ENCODE measurements at places on chromosomes 12 and 14.

DNA sequence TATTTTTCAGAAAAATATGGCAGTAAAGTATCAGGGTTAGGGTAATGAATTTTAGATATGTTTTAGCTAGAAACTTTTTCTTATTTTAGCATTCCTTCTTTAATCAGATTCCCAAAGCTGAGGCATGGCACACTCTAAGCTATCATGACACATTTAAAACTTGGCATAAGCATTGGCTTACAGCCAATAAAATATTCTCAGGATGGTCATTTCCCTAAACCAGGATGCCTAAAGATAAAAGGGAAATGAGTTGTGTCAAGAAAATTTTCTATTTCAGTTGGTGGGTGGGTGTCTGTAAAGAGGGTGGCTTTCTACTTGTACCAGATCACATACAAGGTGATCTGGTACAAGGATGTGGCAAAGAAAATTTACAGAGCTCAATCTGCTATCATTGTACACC lies 47.8 kb downstream of the PEBP1 start:
- no peak for DNase-seq

- DNase-seq = no peak
Measured at GRCh38 chr14:64053694-64054669, 201.2 kb downstream of the SYNE2 start.

DNA sequence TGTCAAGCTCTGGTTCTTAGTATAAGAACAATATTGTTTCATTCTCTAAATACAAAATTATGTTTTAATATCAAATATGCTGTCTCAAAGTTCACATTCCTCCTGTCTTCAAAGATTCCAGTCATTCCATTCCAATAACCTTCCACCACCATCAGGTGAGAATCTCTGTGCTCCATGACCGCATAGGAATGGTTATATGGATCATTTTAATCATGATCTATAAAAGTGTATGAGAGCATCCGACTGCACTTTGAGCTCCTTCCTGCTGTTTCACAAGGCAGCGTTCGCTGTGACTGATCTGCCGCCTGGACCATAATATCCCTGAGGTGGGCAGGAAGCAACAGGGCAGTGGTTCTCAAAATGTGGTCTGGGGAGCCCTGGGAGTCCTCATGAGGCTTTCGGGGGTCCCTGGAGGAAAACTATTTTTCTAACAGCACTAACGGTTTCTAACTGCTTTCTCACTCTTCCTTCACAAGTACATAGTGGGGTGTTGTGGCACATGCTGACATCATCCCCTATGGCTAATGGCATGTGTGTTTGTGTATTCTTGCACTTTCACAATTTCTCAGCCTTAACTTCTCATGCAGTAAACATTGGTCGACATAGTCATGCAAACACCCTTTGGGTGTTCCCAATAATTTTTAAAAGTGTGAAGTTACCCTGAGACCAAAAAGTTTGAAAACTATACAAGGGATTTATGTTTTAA lies 137.4 kb downstream of the ANO2 start:
- DNase-seq = no peak

DNA sequence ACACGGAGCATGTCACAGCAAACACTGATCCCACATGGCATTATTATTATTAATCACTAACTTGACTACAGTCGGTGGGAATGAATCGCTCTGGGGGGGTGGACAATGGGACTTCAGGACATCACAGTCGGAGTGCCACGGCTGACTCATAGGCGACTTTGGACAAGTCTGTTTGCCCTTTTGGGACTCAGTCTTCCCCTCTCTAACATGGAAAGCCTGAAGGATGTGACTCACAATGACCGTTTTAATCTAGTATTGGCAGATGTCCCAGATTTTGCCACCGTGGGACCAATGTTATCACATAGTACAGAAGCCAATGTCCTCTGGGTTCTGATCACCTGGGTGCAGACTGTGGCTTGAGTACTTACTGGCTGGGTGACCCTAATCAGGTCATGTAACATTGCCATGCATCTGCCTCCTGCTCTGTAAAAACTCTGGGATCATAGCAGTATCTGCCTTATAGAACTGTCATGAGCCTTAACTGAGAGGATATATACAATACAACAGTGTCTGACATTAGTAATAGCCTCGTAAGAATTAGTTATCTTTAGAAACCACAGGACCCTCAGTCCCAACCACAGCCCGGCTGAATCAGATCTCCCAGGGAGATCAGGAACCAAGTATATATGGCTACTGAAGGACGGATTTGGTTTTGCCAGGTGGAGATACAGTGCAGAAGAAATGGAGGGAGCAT lies 362.6 kb downstream of the BCL11B start:
- no peak for DNase-seq

DNA sequence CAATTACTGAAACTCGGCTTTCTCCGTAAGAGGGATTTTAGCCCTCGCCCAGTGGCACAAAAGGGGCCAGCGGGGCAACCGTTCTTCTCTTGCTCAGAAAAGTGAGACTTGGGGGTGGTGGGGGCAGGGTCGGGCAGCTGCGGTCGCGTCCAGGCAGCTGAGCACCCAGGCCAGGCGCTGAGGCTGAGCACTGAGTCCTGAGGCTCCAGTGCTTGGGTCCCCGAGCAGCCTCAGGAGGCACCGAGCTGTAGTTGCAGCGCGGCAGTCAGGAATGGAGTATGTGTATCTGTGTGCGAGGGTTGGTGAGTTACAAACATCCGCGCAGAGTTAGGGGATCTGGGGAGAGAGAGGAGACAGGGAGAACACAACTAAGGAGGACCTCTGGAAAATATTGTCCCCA lies 4.1 kb upstream of the HOXC6 start:
- no peak for DNase-seq

GRCh38 chr14:78790271-78790670 lies 620.1 kb downstream of the NRXN3 start:
- peak; percentile 42 for DNase-seq

GRCh38 chr12:80936642-80937390 lies 918 bp downstream of the LIN7A start:
- peak; percentile 83 for DNase-seq

DNA sequence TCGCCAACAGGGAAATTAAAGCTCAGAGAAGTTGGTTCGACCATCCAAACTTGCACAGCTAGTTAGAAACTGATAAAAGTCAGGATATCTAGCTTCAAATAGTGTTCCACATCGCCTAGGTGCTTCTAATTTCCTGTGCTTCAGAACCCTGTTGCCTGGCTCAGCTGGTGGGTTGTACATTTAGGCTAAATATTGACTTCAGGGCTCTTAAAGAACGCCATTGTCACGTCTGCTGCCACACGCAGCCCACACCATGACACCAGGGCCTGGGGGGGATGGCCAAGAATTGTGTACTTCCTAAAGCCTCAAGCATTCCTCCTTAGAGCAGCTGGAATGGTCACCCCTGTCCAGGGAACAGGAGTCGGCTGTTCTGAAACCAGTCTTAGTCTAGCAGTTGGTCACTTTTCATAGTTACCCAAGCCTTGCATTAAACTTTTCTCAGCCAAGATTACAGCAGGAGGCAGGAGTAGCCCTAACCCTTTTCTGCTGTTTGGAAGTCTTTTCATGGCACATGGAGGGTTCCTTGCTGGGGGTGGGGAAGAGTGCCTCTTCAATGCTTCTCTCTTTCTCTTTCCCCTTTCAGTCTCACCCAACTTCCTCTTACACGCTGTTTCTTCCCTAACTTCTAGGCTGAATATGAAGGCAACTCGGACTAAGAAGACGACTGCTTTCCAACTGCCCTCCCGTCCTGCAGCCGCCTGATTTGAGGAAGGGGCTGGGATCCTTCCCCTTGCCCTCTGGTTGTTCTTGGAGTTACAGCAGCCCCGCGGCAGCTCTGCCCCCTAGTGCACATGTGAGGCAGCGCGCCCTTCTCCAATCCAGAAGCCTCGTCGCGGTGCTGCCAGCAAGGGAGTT lies 17.1 kb downstream of the FOS start:
- peak; percentile 82 for DNase-seq

DNA sequence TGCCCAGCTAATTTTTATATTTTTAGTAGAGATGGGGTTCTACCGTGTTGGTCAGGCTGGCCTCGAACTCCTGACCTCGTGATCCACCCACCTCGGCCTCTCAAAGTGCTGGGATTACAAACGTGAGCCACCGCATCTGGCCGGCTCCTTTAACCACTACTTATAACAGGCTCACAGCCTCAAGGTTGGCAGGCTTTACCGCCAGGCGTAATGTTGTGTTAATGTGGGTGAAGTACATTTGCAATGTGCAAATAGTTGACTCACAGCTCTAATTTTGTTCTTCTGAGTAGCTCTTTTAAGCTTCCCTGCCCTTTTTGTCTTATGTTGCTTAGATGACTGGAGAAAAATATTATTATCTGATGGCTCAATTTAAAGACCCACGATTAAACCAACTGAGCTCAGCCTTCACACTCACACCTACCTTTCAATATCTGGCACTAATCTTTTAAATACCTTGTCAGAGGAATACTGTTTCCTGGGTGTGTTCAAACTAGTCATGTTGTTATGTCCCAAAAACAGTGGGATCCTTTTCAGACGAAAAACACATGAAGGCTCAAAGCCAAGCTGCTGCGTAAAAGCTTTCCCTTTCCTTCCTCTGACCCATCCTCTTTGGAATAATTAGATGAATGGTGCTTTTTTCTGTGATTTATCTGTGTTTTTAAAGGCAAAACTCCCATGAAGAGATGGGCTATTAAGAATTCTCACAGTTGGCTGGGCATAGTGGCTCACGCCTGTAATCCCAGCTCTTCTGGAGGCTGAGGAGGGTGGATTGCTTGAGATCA lies 57.2 kb upstream of the USP44 start:
- DNase-seq = peak; percentile 69

DNA sequence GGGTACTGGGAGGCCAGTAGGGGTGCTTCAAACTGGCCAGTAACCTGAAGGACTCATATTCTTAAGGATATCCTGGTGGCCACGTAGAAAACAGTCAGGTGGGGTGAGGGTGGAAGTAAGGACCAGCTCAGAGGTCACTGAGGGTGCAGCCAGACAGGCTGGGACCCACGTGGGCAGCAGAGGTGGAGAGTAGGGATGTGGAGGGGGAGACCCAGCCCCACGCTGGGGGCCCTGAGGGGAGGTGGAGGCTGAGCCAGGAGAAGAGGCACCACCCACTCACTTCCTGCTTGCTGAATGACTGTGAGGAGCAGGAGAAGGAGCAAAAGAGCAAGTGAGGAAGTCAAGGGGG lies 12.6 kb upstream of the SERPINA3 start:
- DNase-seq = no peak

DNA sequence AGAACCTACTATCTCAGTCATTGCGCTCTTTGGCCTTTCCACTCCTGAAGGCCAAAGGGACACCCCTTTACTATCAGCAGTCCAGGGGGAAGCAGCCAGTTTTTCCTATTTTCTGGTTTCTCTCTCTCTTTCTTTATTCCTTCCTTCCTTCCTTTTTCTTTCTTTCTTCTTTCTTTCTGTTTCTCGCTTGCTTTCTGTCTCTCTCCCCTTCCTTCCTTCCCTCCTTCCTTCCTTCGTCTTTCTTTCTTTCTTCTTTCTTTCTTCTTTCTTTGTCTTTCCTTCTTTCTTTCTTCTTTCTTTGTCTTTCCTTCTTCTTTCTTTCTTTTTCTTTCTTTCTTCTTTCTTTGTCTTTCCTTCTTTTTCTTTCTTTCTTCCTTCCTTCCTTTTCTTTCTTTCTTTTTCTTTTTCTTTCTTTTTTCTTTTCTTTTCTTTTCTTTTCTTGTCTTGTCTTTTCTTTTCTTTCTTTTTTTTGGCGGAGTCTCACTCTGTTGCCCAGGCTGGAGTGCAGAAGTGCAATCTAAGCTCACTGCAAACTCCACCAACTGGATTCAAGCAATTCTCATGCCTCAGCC lies 64.9 kb upstream of the OTX2 start:
- DNase-seq = no peak

DNA sequence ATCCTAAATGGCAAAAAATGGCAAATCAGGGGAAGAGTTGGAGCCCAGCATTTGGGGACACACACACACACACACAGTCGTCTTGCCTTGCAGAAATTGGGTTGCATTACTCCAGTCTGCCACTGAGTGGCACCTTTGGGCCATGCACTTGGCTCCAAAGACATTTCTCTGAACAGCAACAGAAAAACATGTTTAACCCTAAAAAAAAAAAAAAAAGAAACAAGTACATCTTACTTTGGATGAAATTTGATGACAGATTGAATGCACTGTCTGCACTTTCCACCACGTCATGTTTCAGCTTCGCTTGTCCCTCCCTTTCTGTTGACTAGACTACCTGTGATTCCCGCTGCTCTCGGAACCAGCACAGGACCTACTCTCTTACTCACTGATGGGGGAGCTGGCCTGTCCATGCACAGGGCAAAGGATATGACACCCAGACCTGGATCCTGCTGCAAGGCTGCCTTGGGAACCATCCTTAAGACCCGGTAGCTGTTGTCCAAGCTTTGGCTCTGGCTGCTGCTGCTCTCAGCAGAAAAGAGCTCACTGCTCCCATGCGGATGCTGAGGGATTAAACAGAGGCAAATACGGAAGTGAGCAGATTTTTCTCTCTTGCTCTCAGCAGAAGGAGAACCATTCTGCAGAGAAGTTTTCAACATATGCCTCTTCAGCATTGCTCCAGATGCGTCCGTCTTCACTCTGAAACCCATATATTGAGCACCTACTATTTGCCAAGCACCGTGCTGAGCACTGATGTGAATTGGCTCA lies 376.8 kb downstream of the DPF3 start:
- DNase-seq = peak; percentile 60

GRCh38 chr14:104299993-104300761 lies 161.8 kb downstream of the KIF26A start:
- peak; percentile 65 for DNase-seq

GRCh38 chr12:75658901-75659823 lies 147.8 kb upstream of the KRR1 start:
- peak; percentile 56 for DNase-seq

GRCh38 chr12:120835657-120836056 lies 68.5 kb downstream of the SPPL3 start:
- no peak for DNase-seq

DNA sequence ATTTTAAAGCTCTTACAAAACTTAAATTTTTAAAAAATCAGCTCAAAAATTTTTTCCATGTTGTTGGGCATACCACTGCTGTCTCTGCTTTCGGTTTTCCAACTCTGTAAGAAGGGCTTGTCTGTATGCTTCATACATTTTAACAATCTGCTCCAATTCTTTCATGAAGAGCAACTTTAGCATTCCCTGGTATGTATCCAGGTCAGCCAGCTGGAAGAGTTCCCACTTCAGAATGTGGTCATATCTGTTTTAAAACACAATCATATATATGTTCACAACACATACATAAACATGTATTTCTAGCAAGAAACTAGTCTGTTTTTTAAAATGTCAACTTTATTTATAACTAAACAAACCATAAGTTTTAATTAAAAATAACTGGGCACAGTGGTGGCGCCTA lies 33.0 kb downstream of the SAV1 start:
- no peak for DNase-seq

- DNase-seq = no peak
Measured at GRCh38 chr12:85693093-85693665, 143.0 kb downstream of the RASSF9 start.

GRCh38 chr12:49212572-49212971 lies 23.7 kb upstream of the TUBA1A start:
- no peak for DNase-seq

DNA sequence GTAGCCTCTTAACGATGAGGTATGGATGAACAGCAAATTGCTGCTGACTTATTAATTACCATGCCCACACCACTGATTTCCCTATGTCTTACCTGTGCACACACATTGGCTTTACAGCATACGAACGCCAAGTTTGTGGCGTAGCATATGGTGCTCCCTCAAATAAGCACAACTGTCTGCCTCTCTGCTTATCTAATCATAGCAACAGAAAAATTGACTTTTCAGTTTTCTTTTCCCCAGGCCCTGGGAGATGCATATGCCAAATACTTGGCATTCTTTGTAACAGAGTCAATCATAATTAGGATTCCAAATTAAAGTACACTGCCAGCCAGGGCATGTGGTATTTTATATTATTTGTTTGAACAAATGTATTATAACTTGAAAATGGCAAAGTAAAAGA lies 625.5 kb downstream of the DIO2 start:
- peak; percentile 45 for DNase-seq

GRCh38 chr12:118446247-118446646 lies 69.9 kb downstream of the SUDS3 start:
- DNase-seq = no peak

Data from NCI-H69 (cell line).